Hepatocyte (in vitro differentiated cells): ENCODE measurements at places on chromosomes 6 and 20. TPM values are rescaled to one million over a fixed set of nuclear protein-coding genes. Genes with fewer than 3 reads are reported as not detected.
A peak's percentile ranks its signal among the peaks of the same experiment; 100 is the strongest.

DNA sequence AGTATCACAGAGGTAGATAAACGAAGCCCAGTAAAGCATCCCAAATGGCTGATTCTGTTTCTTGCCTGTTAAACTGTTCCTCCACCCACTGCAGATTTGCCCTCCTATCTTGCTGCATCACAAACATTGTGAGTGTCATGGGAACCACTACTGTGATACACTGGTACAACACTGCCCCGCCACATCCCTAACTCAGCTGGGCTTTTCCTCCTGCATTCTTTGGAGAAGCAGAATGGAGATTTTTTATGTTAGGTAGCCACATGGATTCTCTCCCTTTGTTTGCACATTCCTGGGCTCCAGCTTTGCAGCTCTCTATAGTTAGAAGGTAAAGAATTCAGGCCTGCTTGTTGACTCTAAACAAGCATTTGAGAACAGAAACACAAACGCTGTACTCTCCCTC is 234.1 kb downstream of the TMEM242 start:
- no peak overlapping the region for H3K4me3 ChIP-seq
- no peaks in the 10 kb centered on the region for H3K36me3 ChIP-seq
- H3K27me3 ChIP-seq: no peaks in the 10 kb centered on the region
- H3K27ac ChIP-seq: no peak overlapping the region

- H3K27me3 ChIP-seq: no peaks in the 10 kb centered on the region
- H3K27ac ChIP-seq: peak overlapping the region; percentile 70
- DNase-seq: no peak
- H3K36me3 ChIP-seq: no peaks in the 10 kb centered on the region
- no peak overlapping the region for H3K4me3 ChIP-seq
- peaks cover 31% of the 10 kb centered on the region for H3K4me1 ChIP-seq
Observed at GRCh38 chr6:158284876-158285655, 27.2 kb upstream of the TULP4 start.

GRCh38 chr20:45010399-45010828 is 44.1 kb downstream of the STK4 start:
- H3K36me3 ChIP-seq: no peaks in the 10 kb centered on the region
- H3K27me3 ChIP-seq: no peaks in the 10 kb centered on the region
- peaks cover 3% of the 10 kb centered on the region for H3K4me1 ChIP-seq
- H3K27ac ChIP-seq: no peak overlapping the region

- H3K4me1 ChIP-seq: peaks cover 3% of the 10 kb centered on the region
- no peak overlapping the region for H3K4me3 ChIP-seq
- peak overlapping the region; percentile 79 for H3K27ac ChIP-seq
- H3K36me3 ChIP-seq: no peaks in the 10 kb centered on the region
- H3K27me3 ChIP-seq: no peaks in the 10 kb centered on the region
Observed at GRCh38 chr6:155782739-155783459, 327.3 kb upstream of the NOX3 start.

The RALGAPB gene
- 25.2 and 31.8 TPM in 2 replicates for total RNA-seq

The ULBP1 gene
- 0.27 and 0.28 TPM in 2 replicates for total RNA-seq

The GRM4 gene
- 0.03 TPM in 1 of 2 replicates, not detected in the other for total RNA-seq

The DNAH8 gene
- total RNA-seq: 0.03 and 0.12 TPM in 2 replicates
